Caco-2 (cell line): ENCODE measurements at places on chromosomes 3 and 15.

DNA sequence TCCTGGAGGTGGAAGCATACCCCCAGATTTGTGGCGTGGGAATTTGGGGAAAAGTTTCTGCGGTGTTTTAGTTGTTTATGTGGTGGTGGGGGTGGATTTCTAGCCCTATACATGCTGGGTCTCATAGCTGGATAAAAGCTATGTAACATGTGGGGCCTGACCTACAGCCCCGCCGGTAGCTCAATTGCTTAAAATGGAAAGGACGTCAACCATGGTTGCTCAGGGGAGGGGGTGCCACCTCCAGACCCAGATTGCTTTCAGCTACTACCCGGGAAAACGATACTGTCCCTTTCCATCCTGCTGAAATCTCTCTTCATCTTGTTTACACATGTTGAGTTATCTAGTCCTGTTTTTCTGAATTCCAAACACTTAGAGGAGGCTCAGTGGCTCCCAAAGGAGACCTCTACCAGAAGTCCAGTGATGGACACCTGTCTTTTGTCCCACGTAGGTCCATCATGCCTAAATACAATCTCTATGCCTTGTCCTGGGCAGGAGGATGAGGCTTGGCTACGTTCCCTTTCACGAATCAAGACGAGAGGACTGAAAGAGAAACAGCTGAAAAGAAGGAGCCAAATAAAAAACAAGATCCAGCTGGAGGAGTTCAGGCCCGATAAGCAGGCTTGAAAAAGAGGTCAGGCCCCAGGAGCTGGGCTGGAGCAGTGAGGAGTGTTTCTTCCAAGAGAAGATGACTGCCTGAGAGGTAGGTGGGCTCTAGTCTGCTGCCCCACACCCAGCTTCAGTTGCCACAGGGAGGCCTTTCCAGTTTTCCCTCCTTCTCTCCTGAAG lies 72.1 kb upstream of the TPRG1 start:
- DNase-seq, result no peak
- no peak overlapping the region for H3K27ac ChIP-seq
- no peaks in the 10 kb centered on the region for H3K27me3 ChIP-seq
- H3K4me1 ChIP-seq, result no peaks in the 10 kb centered on the region
- no peak overlapping the region for H3K4me3 ChIP-seq

- no peak overlapping the region for H3K4me3 ChIP-seq
- DNase-seq, result peak; percentile 23
- H3K27ac ChIP-seq, result no peak overlapping the region
- H3K4me1 ChIP-seq, result no peaks in the 10 kb centered on the region
These were observed 49.3 kb downstream of the ADAMTS7 start for GRCh38 chr15:78761891-78762385.

GRCh38 chr3:177642042-177642803 lies 444.9 kb upstream of the TBL1XR1 start:
- no peak overlapping the region for H3K27ac ChIP-seq
- no peaks in the 10 kb centered on the region for H3K4me1 ChIP-seq
- H3K36me3 ChIP-seq, result no peaks in the 10 kb centered on the region

DNA sequence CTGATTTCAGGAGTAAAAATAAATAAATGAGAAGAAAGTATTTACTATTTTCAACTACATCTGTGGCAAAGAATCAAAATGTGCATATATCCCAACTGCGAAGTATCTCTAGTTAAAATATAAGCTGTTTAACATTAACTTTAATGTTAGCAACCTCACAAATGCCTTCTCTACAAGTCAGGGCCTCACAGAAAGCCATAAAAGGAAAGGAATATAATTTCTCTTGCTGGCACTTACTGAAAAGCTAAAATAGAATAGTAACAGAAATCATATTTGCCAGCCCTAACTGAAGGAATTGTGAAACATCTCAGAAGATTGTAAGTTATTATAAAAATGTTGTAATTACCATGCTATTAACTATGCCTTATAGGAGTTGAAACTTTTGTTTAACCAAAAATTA lies 65.1 kb upstream of the MBNL1 start:
- no peak overlapping the region for H3K4me3 ChIP-seq
- peaks cover 10% of the 10 kb centered on the region for H3K4me1 ChIP-seq
- H3K27me3 ChIP-seq, result no peaks in the 10 kb centered on the region
- no peak for DNase-seq
- H3K27ac ChIP-seq, result no peak overlapping the region
- no peaks in the 10 kb centered on the region for H3K36me3 ChIP-seq

DNA sequence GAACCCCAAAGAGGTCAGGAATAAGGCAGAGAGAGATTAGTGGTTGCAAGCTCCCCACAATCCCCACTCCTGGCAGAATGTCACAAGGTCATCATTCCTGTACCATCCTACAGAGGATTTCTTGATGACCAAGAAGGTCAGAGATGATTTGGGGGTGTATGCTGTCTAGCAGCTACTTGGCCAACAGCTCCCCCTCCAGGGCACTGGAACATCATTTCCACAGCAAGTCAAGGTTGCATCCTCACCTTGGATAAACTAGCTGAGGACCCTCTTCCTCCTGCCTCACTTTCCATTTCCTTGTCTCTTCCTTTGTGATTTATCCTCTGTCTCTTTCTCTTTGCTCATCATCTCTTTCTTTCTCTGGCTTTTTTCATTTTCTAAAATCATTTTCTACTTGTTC lies 106.3 kb downstream of the PROS1 start:
- no peaks in the 10 kb centered on the region for H3K4me1 ChIP-seq
- no peak for DNase-seq
- H3K27ac ChIP-seq, result no peak overlapping the region
- H3K4me3 ChIP-seq, result no peak overlapping the region
- no peaks in the 10 kb centered on the region for H3K27me3 ChIP-seq
